Stimulated activated CD4-positive, alpha-beta T cell treated with anti-CD3 and anti-CD28 coated beads, TNF-alpha, amount 100 ng/mL, for 24 hours (primary cell): ENCODE measurements at places on chromosomes 13 and 19.

DNA sequence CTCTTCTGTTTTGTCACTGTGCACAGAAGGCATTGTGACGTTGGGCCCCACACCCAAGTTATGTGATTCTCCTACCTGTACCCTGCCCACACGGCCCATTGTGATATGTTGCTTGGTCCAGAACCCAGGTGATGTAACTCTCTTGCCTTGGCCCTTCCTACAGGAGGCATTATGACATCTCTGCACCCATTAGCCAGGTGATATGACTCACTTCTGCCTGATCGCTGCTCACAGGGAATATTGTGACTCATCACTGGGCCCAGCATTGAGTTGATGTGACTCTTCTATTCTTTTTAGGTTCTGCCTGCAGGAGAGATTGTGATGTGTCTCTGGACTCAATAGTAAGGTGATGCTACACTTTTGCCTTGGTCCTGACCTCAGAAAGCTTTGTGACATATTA, 65.4 kb upstream of the ZNF91 start:
- no peak for DNase-seq

GRCh38 chr13:97214921-97215320, 7.2 kb upstream of the MBNL2 start:
- no peak for DNase-seq

DNA sequence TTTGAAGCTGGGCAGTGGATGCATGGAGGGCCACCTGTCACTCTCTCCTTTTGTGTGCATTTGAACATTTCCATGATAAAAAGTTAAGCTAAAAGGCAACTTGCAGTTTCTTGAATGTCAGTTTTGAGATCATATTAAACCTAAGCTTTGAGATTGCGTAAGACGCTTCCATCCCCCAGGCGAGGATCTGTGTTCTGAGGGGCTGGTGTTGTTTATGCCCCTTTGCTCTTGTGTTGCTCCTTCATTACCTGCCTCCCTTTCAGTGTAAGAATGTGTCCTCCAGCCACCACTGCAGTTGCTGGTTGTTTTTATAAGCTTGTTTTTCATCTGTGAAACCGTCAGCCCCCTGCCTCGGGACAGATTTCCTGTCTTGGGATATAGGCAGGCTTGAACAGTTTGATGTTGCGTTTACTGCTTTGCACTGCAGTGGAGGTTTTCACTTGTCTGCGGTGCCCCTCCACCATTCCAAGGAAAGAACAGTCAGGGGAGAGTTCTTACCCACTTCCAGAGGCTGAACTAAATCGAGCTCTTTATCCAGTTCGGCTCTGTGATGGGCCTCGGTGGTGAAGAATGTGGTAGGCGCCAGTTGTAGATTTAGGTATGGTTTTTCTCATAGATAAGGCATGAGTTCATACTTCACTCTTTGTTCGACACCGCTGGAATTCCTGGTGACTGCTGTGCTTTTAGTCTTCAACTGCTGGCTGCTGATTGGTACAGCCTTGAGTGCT, 96.8 kb downstream of the ARHGEF7 start:
- DNase-seq, result no peak

GRCh38 chr19:16446724-16447368, 24.9 kb downstream of the EPS15L1 start:
- no peak for DNase-seq

GRCh38 chr19:34135821-34136611, 36.3 kb upstream of the LSM14A start:
- DNase-seq, result no peak

GRCh38 chr19:15727724-15728123, at the start of gene OR10H2:
OR10H2 (plus strand) TSS chr19:15728024; CDS start chr19:15728044, 20 bp downstream.
- no peak for DNase-seq

GRCh38 chr13:111476197-111476596, 155.8 kb downstream of the TEX29 start:
- DNase-seq, result no peak

DNA sequence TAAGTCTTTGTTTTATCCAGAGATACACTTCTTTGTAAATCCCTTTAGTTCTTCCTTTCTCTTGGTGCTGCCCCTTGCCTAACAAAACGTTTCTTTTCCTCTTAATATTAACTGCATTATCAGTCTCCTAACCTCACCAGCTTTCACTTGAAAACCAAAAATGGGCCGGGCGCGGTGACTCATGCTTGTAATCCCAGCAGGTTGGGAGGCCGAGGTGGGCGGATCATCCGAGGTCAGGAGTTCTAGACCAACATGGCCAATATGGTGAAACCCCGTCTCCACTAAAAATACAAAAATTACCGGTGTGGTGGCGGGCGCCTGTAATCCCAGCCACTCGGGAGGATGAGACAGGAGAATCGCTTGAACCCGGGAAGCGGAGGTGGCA, 329.8 kb upstream of the MIR17HG start:
- DNase-seq, result no peak

DNA sequence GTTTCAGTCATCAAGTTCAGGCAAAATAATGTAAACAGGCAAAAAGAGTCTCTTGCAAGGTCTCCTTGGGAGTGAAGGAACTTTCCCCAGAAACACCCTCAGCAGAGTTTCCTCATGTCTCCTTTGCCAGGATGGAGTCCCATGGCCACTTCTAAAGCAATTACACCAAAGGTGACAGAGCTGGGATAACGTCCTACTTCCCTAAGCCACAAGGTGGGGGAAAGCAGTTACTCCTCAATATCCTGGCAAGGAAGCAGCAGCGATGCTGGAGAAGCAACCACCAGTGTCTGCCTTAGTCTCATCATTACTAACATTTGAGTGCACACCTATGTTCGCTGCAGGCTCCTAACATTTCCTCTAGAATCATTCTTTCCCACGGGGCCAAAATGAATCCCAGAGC, 88.6 kb downstream of the UBL3 start:
- DNase-seq, result no peak

DNA sequence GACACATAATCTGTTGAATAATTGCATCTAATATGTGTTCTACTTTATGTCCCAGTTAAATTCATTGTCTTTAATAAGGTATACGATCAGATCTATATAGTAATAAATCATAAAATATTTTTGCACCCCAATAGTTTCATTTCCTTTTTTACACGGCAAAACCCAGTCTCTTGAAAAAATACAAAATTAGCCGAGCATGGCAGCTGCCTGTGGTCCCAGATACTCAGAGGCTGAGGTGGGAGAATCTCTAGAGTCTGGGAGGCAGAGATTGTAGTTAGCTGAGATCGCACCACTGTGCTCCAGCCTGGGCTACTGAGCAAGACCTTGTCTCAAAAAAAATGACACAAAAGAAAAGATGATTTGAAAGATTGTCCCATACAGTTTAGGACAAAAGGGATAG, 52.3 kb upstream of the PARP4 start:
- DNase-seq, result no peak

DNA sequence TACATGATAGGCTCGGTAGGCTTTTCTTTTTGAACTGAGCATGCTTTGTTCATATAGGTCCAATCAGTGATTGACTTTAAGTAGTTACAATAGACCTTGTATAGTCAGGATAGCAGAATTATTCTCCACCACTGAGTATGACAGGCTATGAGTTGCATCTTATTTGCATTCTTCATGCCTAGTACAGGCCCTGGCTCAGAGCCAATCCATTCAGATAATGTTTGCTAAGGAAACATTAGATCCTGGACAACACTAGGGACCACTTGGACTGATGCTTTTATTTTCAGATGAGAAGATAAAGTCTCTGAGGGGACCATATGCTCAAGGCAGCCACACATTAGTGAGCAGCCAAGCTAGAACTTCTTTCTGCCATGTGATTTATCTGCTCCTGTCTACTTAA, 133.9 kb downstream of the KL start:
- DNase-seq, result no peak

GRCh38 chr13:22194106-22194805, 523.4 kb downstream of the FGF9 start:
- DNase-seq, result no peak

DNA sequence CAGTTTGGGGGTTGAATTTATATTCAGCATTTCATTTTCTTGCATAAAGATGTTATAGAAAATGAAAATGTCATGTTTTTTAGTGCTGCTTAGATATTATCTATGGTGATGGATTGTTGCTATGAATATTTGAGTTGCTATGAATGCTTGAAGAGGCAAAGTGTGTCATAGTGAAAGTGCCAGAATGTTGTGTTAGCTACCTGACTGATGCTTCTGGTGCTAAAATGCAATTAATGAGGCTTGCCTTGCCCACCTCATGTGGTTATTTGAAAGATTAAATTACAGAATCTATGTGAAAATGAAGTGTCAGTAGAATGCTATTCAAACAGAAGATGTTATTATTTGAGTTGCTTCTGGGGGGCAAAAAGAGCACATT, 62.7 kb upstream of the MYCBP2 start:
- DNase-seq, result no peak

- no peak for DNase-seq
Observed at GRCh38 chr13:75139291-75139690, 342.7 kb downstream of the TBC1D4 start.
